ENCODE measurements at places on chromosomes 2 and 18.

DNA sequence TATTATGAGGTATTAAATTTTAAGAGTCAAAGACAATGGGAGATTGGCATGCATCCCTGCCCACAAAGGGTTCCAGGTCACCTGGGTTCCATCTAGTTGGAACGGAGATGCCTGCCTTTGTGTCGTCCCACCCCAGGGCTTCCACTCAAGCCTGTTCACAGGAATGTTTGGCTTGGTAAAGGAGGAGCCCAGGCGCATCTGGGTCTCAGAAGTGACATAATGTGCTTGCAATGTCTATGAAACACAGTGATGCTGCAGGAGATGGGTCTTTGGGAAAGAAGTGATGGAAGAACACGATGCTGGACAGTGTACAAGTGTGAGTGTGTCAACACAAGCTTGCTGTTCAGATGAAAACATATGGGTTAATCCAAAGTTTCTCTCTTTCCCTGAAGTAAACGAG, 49.6 kb upstream of the ZNF396 start:
- DNase-seq = peak; percentile 41

- DNase-seq = no peak
Measured at GRCh38 chr2:151661625-151662024, 72.7 kb downstream of the NEB start.

GRCh38 chr2:231925303-231926179, 655 bp downstream of the NPPC start:
- DNase-seq = peak; percentile 84

DNA sequence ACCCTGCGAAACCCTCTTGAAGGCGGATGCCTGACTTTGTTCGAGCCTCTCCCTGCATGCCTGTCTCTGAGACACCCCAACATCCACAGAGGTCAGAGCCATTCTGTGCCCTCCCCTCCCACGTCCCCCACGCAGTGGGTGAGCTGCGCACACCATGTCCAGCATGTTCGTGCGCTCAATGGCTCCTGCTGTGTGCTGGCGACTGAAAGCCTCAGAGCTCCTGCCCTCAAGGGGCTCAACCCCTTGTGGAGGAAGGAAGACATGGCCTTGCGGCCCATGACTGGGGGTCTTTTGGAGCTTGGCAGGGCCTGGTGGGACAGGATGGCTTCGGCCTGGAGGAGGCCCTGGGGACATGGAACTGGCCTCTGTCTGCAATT, 45.7 kb downstream of the ANKMY1 start:
- DNase-seq = no peak

- DNase-seq = no peak
Measured at GRCh38 chr2:112305132-112305531, 29.7 kb downstream of the ZC3H6 start.

DNA sequence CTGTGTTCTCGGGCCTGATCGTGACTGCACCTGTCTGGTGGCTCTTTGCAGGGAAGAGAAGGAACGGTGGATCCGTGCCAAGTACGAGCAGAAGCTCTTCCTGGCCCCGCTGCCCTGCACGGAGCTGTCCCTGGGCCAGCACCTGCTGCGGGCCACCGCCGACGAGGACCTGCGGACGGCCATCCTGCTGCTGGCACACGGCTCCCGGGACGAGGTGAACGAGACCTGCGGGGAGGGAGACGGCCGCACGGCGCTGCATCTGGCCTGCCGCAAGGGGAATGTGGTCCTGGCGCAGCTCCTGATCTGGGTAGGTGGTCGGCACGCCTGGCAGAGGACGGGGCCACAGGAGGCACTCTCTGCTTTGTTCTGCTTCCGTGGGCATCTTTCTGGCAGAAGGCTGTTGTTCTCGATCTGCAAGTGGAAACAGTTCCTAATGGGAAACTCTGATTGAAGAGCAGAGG, 48.0 kb downstream of the GBX2 start:
- DNase-seq = no peak

DNA sequence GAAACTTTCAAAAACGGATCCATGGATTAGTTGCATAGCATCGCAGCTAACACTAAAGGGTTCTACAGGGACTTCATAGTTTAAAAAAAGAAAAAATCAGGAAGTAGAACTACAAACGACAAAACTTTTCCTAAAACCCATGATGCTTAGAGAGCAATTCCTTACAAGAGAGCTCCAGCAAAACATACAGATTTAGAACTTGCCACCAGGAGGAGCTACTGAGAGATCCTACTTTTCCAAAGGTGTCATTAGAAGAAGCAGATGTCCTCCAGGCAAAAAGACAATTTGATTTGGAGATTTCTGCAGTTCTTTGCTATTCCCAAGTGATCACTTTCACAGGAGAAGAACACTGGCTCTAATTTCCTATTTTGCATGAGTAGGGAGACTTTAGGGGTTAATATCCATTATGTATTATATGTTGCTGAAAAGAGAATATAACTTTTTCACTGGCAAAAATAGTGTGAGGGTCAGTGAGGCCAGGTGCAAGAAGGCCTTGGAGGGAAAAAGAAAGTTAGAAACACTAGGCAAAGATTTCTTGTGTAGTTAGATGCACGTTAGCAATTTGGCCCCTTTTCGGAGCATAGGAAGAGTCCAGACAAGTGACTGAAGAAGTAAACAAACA, 436.2 kb downstream of the SUCLG1 start:
- peak; percentile 40 for DNase-seq

Data from EL (cell line).